Muscle of arm (tissue), 14 donors: ENCODE measurements at places on chromosomes 11 and 22.

DNA sequence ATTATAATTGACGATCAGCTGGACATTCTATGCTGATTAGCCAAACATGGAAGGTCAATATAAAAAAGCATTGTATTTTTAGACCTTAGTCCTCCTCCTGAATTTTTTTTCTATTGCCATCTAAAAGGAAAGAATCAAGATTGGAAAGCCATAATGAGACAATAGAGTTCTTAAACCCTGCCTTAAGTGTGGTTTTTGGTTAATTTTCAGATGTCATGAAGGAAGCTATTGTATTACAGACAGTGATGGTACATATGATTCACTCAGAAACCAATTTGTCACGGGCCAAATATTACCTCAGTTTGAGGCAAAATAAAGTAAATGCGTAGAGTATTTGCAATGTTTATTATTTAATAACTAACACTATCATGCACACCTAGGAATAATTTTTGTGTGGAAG is 1164.0 kb upstream of the RAG2 start:
- DNase-seq: no peak

DNA sequence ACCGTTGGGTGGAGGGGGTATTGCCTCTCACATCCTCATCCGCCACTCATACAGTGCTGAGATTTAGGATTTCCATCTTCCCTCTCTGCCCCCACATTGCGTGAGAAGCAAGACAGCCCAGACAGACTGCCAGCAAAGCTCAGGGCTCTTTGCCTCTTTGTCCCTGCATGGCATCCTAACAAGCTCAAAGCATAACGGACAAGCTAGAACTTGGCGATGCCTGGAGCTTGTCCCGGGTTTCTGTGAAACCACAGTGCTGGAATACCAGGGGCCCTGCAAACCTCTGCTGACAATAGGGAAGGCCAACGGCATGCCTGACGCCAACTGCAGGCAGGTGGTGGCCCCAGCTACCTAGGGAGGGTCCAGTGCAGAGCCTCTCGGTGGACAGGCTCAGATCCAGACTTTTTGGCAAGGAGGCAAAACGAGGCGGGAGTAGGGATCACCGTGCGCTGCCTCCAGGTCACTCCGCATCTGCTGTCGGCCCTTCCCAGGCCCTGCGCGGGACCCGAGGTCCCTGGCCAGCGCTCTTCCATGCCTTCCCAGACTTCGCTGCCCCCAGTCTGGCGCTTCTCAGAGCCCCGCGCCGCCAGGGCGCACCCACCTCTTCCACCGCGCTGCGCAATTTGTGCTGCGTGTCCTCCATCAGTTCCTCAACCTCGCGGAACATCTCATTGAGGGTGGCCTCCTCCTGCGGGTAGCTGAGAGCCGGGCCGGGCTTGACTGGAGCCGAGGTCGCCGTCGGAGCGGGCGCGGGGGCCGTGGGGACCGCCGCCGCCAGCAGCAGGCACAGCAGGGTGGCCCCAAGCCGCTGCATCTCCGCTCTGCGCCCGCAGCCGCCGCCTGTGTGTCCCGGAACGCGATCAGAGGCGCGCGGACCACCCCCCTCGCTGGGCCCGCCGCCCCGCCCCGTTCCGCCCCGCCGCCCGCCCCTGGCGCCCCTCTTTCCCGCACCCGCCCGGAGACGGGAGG is at the start of gene DKK3:
TSS of gene DKK3 (minus strand) at position 858 of the 969 bp plus-strand sequence. CDS start at position 814, 44 bp downstream.
- no peak for DNase-seq

GRCh38 chr11:128894685-128895084 is 3.5 kb downstream of the KCNJ5 start:
- DNase-seq: no peak

- DNase-seq: no peak
These were observed 44.7 kb downstream of the TMEM123 start for GRCh38 chr11:102407901-102408300.

DNA sequence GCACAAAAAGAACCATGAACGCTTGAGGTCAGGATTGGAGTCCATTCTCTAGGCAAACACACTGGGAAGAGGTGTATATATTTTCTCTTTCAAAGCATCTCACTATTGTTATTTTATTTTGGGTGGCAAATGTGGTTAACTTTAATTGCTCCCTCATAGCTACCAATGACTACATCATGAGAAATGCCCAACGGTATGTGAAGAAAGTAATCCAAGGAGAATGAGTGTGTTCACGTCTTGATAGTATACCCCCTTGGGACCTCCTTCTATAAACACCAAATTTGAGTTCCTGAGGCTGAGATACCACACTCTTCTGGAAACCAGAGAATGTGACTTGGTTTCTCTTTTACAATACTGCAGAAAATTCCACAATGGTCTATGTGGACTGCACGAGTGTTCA is 15.8 kb downstream of the OR8D1 start:
- no peak for DNase-seq

- no peak for DNase-seq
These were observed 6.5 kb downstream of the MN1 start for GRCh38 chr22:27795053-27795452.

- no peak for DNase-seq
These were observed 96.4 kb upstream of the B3GAT1 start for GRCh38 chr11:134508219-134508990.

GRCh38 chr11:102974552-102975280 is 19.2 kb upstream of the MMP13 start:
- no peak for DNase-seq
